ENCODE measurements at places on chromosomes 4 and X.
A peak's percentile ranks its signal among the peaks of the same experiment; 100 is the strongest.

GRCh38 chrX:55480390-55481062, 9.1 kb downstream of the USP51 start:
- DNase-seq, result no peak

- peak; percentile 8 for DNase-seq
Observed at GRCh38 chr4:185470501-185471195, 885 bp downstream of the CCDC110 start.

- no peak for DNase-seq
Observed at GRCh38 chr4:170274616-170275015, 184.9 kb upstream of the AADAT start.

- no peak for DNase-seq
Observed at GRCh38 chr4:40992472-40993295, 221.7 kb downstream of the APBB2 start.

DNA sequence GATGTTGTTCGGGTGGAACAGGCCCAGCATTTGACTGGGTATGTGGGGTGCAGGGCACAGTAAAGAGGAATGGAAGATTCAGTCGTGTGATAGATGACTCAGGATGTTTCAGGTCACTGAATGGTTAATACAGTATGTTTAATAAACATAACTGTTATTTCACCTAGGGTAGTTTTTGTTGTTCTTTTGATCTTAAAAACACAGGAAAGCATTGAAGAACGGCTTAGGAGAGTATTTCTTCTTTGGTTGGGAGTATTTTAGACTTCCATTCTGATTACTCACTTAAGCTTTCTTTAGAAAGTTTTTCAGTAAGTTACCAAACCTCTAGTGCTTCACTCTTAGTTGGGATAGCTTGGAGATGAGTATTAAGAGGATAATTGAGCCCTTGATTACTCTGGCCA, 62.3 kb downstream of the STAG2 start:
- DNase-seq, result no peak

Data from HTR-8/SVneo (cell line).